Panc1 (cell line): ENCODE measurements at places on chromosomes 7 and 10.
A peak's percentile ranks its signal among the peaks of the same experiment; 100 is the strongest.

DNA sequence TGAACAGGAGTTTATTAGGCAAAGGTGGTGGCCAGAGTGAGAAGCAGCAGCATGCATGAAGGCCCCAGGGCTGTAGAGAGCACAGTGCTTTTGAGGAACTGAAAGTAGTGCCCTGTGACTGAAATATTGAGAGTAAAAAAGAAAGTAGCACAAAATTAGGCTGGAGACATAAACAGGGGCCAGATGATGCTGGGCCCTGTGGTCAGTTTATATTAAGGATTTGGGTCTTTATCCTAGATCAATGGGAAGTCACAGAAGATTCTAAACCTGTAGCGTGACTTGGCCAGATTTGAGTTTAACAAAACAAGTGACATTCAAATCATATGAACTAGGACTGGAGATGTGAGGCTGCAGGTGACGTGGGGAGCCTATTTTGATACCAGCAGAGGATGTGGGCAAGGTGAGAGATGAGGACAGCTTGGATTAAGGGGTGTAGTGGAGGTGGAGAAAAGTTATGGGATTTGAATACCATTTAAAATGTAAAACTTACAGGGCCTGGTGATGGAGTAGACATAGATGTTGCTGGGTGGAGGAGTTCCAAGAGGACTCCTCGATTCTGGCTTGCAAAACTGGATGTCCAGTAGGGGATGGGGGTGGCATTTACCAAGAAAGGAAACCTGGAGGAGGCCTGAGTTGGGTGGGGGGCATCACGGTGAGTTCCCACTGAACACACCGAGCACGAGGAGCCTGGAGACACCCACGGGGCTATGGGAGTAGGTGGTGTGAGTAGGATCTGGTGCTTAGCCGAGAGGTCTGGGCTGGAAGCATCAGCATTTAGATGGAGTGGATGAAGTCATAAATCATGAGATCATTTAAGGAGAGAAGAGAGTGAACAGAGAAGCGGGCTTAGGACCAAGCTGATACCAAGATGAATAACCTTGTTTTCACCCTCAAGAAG lies 52.8 kb downstream of the HHEX start:
- H3K27me3 ChIP-seq: no peaks in the 10 kb centered on the region
- H3K4me3 ChIP-seq: no peak overlapping the region
- DNase-seq: no peak
- H3K36me3 ChIP-seq: no peaks in the 10 kb centered on the region

GRCh38 chr7:152514771-152515105 lies 78.9 kb upstream of the KMT2C start:
- no peaks in the 10 kb centered on the region for H3K36me3 ChIP-seq
- no peak overlapping the region for H3K27ac ChIP-seq
- H3K4me1 ChIP-seq: no peaks in the 10 kb centered on the region; the same call in 1 of the 2 replicates
- no peak for DNase-seq
- no peaks in the 10 kb centered on the region for H3K27me3 ChIP-seq
- H3K4me3 ChIP-seq: no peak overlapping the region

GRCh38 chr7:22066522-22066921 lies 120.8 kb upstream of the CDCA7L start:
- no peaks in the 10 kb centered on the region for H3K4me1 ChIP-seq
- DNase-seq: no peak
- no peaks in the 10 kb centered on the region for H3K36me3 ChIP-seq
- no peak overlapping the region for H3K27ac ChIP-seq
- no peak overlapping the region for H3K4me3 ChIP-seq

GRCh38 chr10:70595566-70596016 lies 7.0 kb downstream of the PRF1 start:
- H3K27me3 ChIP-seq: peaks cover 3% of the 10 kb centered on the region; the same call in 1 of the 2 replicates
- no peak overlapping the region for H3K4me3 ChIP-seq
- no peaks in the 10 kb centered on the region for H3K36me3 ChIP-seq
- H3K27ac ChIP-seq: no peak overlapping the region
- no peak for DNase-seq

GRCh38 chr7:107854989-107855388 lies 36.0 kb upstream of the DLD start:
- no peak for DNase-seq
- peaks cover 5% of the 10 kb centered on the region; the same call in 1 of the 2 replicates for H3K27me3 ChIP-seq
- H3K36me3 ChIP-seq: no peaks in the 10 kb centered on the region
- H3K4me1 ChIP-seq: no peaks in the 10 kb centered on the region
- no peak overlapping the region for H3K4me3 ChIP-seq
- H3K27ac ChIP-seq: no peak overlapping the region

- H3K4me3 ChIP-seq: no peak overlapping the region
- H3K4me1 ChIP-seq: no peaks in the 10 kb centered on the region
- no peak overlapping the region for H3K27ac ChIP-seq
- no peaks in the 10 kb centered on the region for H3K36me3 ChIP-seq
These were observed 688 bp upstream of the ABCB4 start for GRCh38 chr7:87476179-87476557.

GRCh38 chr10:76150876-76151288 lies 719.5 kb downstream of the LRMDA start:
- no peak for DNase-seq
- no peak overlapping the region for H3K27ac ChIP-seq
- no peak overlapping the region for H3K4me3 ChIP-seq
- no peaks in the 10 kb centered on the region for H3K36me3 ChIP-seq
- H3K27me3 ChIP-seq: no peaks in the 10 kb centered on the region

GRCh38 chr10:6920072-6921019 lies 340.3 kb upstream of the PRKCQ start:
- H3K27me3 ChIP-seq: no peaks in the 10 kb centered on the region
- peak overlapping the region; percentile 30; the same call in 1 of the 2 replicates for H3K4me3 ChIP-seq
- no peak overlapping the region for H3K27ac ChIP-seq
- H3K36me3 ChIP-seq: no peaks in the 10 kb centered on the region

GRCh38 chr10:86955501-86956194 lies 1.8 kb downstream of the MMRN2 start:
- H3K4me1 ChIP-seq: peaks cover 57% of the 10 kb centered on the region
- no peak for DNase-seq
- H3K27me3 ChIP-seq: no peaks in the 10 kb centered on the region
- no peaks in the 10 kb centered on the region for H3K36me3 ChIP-seq
- H3K4me3 ChIP-seq: no peak overlapping the region
- peak overlapping the region; percentile 18; the same call in 1 of the 2 replicates for H3K27ac ChIP-seq

DNA sequence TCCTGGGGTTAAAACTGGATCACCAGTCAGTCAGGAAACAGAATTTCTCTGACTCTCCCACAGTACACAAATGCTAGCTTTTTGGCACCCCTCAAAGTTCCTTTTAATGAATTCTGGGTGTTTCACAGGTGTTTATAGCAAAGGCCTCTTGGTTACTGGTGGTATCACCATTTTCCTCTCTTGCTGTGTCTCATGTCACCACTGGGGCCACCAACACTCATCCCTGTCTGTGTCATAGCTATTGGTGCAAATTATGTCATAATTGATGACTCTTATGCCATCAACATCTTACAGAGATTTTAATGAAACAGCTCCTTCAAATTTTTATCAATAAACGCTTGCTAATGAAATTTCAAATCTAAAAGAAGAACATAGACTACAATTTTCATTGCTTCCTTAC lies 27.7 kb upstream of the OSBPL3 start:
- DNase-seq: no peak
- H3K36me3 ChIP-seq: no peaks in the 10 kb centered on the region
- no peaks in the 10 kb centered on the region for H3K4me1 ChIP-seq
- no peaks in the 10 kb centered on the region for H3K27me3 ChIP-seq

DNA sequence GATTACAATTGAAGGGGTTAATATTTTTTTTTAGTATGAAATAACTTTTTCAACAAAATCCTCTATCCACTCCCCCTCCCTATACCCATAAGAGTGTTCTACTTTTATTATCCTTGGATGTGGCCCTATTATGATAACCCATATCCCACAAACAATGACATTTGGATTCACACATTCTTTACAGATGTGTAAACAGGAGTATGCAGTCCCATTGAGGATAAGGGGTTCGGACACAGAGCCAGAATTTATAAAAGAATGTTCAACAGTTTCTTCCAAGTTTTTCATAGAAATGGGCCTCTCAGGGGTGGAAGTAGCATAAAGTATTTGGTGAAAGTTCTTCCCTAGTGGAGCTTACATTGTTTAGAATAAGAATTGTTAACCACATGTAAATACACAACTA lies 16.1 kb upstream of the PCLO start:
- no peaks in the 10 kb centered on the region for H3K27me3 ChIP-seq
- H3K36me3 ChIP-seq: no peaks in the 10 kb centered on the region
- H3K4me1 ChIP-seq: no peaks in the 10 kb centered on the region
- H3K4me3 ChIP-seq: no peak overlapping the region
- DNase-seq: no peak
- H3K27ac ChIP-seq: no peak overlapping the region

DNA sequence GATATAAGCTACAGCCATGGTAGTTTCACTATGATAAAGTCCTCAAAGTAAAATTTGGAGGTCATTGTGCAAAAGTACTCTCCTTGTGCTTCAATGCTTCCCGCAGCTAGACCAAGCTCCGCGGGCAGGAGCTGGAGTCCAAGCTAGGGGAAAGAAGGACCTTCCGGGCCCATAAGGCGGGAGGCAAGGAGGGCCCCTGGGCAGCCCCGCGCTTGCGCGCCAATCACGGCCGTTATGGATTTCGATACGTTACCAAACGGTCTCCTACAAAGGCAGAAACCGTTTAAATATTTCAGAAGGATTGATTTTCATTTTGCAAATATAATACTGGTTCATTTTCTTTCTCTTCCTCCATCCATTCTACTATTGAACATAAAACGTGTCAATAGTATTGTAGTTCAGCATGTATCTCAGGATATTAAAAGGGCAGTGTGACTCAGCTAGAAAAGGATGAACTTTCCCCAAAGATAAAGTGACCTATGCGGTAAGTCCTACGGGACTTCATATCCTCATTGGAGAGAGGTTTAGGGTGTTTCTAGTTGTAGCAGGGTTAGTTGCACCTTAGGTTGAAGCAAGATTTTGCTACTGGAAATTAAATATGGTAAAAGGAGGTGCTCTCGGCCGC lies 128.0 kb downstream of the KIF20B start:
- no peak for DNase-seq
- H3K4me1 ChIP-seq: no peaks in the 10 kb centered on the region
- H3K27me3 ChIP-seq: no peaks in the 10 kb centered on the region; the same call in 1 of the 2 replicates
- H3K36me3 ChIP-seq: no peaks in the 10 kb centered on the region
- H3K27ac ChIP-seq: no peak overlapping the region

- no peak overlapping the region for H3K4me3 ChIP-seq
- no peaks in the 10 kb centered on the region for H3K4me1 ChIP-seq
- no peak overlapping the region for H3K27ac ChIP-seq
- no peaks in the 10 kb centered on the region for H3K36me3 ChIP-seq
- no peaks in the 10 kb centered on the region for H3K27me3 ChIP-seq
These were observed 422.3 kb downstream of the DGKB start for GRCh38 chr7:14480281-14480680.

DNA sequence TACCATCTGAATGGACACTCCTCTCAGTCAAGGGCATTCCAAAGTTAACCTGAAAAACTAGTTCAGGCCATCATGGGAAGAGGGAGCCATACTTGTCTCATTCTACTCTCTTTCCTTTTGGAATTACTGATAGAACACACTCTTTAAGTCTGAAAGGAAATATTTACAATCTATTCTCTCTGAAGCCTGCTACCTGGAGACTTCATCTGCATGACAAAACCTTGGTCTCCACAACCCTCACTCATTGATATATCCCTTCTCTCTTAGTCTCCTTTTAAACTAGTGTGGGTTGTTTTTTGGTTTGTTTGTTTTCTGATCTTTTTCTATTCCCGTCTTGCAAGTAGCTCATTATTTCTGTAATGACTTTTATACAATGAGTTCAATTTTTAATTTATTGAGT lies 169.5 kb downstream of the C1GALT1 start:
- H3K4me1 ChIP-seq: no peaks in the 10 kb centered on the region
- no peak overlapping the region for H3K27ac ChIP-seq
- DNase-seq: no peak
- H3K4me3 ChIP-seq: no peak overlapping the region

DNA sequence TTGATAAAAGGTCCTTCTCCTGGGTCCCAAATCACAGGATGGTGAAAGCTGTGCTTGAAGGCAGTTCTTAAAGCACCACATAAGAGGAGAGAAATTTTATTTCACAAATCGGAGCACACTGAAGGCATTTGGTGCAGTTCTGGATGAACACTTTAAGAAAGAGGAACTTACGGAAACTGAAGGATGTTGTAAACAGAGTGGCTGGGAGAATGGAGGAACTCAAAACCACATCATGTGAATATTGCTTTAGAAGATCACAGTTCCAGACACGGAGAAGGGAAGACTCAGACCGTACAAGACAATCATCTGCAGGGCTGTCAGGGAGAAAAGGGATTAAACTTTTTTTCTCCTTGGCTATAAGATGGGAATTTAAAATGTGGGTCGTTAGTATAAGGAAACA lies 9.0 kb upstream of the GPR141 start:
- H3K4me3 ChIP-seq: no peak overlapping the region
- DNase-seq: no peak
- H3K4me1 ChIP-seq: no peaks in the 10 kb centered on the region

DNA sequence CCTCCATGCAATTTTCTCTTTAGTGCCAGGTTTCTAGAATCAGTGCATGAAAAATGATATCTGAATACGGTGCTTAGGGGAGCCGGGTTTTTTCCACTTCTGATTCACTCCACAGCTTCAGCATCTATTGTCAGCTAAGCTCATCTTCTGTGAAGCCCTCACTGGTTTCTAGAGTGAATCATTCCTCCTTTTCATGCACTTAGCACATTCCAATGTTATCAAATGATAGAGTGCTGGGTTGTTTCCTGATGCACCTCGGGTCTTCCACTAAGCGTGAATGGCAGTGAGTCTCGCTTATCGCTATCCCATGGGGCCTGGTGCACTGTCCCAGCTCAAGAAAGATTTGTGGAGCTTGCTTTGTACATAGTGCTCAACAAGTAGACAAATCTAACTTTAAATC lies 170.9 kb upstream of the RHEB start:
- H3K27me3 ChIP-seq: no peaks in the 10 kb centered on the region
- peaks cover 68% of the 10 kb centered on the region for H3K4me1 ChIP-seq
- peak overlapping the region; percentile 99 for H3K27ac ChIP-seq
- DNase-seq: no peak
- H3K36me3 ChIP-seq: no peaks in the 10 kb centered on the region
- H3K4me3 ChIP-seq: no peak overlapping the region

DNA sequence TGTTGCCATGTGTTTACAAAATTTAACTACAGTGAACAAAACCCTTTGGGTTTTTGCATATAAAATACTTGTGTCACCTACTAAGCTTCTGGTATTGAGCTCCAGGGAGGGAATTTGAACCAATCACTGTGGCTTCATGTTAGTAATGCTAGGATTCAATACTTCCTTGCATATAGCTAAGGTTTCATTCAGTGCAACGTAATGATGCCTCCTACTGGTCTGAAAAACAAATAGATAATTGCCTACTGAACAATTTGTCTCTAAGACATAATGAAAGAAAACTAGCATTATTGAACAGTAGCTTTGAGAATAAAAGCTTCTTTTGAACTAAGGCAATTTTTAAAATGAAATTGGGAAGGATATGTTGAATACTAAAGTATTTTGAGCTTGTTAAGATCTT lies 244.4 kb downstream of the ZWINT start:
- no peak overlapping the region for H3K27ac ChIP-seq
- H3K4me3 ChIP-seq: no peak overlapping the region
- no peak for DNase-seq
